ENCODE measurements at places on chromosomes 6 and 20.

GRCh38 chr6:30007132-30007764 lies 53.8 kb upstream of the POLR1H start:
- no peak for DNase-seq

- no peak for DNase-seq
These were observed 15.7 kb upstream of the REPS1 start for GRCh38 chr6:139003751-139004150.

- no peak for DNase-seq
These were observed 6.0 kb downstream of the SEMG1 start for GRCh38 chr20:45212836-45213235.

- no peak for DNase-seq
These were observed 156.9 kb downstream of the VEGFA start for GRCh38 chr6:43926634-43927531.

DNA sequence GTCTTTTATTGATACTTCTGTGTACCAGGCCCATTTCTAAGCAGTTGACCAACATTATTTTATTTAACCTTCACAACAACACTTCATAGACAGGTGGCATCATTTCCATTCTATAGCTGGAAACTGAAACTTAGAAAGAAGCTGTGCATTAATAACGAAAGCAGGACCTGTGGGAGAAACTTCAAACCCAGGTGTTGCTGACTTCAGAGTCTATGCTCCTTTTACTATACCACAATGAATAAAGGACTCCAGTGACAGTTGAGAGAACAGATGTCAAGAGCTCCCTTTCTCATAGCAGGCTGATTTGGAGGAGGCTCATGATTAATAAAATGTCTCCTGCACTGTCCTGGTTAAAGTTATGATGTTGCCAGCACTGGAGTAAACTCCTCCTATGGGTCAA lies 56.6 kb upstream of the POU3F2 start:
- DNase-seq: no peak

- no peak for DNase-seq
These were observed 64.4 kb upstream of the TMEM170B start for GRCh38 chr6:11473008-11473740.

GRCh38 chr20:41287327-41287726 lies 30.2 kb downstream of the ZHX3 start:
- DNase-seq: no peak

DNA sequence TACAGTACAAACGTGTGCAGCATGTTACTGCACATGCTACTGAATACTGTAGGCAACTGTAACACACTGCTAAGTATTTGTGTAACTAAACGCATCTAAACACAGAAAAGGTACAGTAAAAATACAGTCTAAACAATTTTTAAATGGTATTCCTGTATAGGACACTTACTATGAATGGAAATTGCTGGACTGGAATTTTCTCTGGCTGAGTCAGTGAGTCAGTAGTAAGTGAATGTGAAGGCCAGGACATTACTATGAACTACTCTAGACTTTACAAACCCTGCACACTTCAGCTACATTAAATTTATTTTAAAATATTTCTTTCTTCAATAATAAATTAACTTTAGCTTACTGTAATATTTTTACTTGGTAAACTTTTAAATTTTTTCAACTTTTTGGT lies 225.0 kb upstream of the TENT5A start:
- DNase-seq: no peak

- DNase-seq: no peak
These were observed 19.4 kb upstream of the CBFA2T2 start for GRCh38 chr20:33470457-33470856.

- DNase-seq: no peak
These were observed 516.3 kb upstream of the CHD6 start for GRCh38 chr20:42134265-42135098.
